ENCODE measurements at places on chromosomes 11 and 22. TPM values are rescaled to one million over a fixed set of nuclear protein-coding genes. Genes with fewer than 3 reads are reported as not detected.

The ZBTB16 gene
- not detected for total RNA-seq

The NELL1 gene
- not detected for total RNA-seq

The ELMOD1 gene
- total RNA-seq: not detected

The APOBEC3H gene
- not detected for total RNA-seq

The YPEL1 gene
- total RNA-seq: 0.07 TPM

The SLC29A2 gene
- not detected for total RNA-seq

The SEZ6L gene
- total RNA-seq: not detected

The MMP7 gene
- not detected for total RNA-seq

The MPEG1 gene
- total RNA-seq: not detected

The ARHGAP42 gene
- 1.4 TPM for total RNA-seq

The FSHB gene
- not detected for total RNA-seq

The YPEL4 gene
- not detected for total RNA-seq

The PAK1 gene
- total RNA-seq: 31.3 TPM

The MMP10 gene
- 3.0 TPM for total RNA-seq

DNA sequence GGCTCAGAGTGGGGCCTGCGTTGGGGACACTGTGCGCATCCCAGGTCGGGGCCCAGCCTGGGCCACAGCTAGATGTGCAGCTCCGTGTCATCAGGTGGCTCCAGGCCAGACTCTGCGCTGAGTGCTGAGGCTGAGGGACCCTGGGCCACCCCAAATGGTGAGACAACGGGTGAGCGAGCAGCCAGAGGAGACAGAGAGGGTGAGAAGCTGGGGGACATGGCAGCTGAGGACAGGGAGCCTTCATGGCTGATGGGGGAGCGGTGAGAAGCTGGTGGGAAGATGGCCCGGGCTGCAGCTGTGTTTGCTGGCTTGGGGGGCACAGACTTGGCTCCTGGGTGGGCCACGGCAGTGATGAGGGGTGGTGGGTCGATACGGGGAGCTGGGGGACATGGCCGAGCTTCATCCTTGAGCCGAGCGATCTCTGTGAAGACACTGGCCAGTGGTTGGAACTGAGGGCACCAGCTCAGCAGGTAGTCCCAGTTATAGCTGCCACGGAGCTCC, 2.5 kb upstream of the TPP1 start:
- no peak for DNase-seq

- peak; percentile 18 for DNase-seq
Measured at GRCh38 chr11:36510594-36510942, 496 bp upstream of the TRAF6 start.

- no peak for DNase-seq
Measured at GRCh38 chr22:24947383-24947782, 889 bp upstream of the LHFPL7 start.

DNA sequence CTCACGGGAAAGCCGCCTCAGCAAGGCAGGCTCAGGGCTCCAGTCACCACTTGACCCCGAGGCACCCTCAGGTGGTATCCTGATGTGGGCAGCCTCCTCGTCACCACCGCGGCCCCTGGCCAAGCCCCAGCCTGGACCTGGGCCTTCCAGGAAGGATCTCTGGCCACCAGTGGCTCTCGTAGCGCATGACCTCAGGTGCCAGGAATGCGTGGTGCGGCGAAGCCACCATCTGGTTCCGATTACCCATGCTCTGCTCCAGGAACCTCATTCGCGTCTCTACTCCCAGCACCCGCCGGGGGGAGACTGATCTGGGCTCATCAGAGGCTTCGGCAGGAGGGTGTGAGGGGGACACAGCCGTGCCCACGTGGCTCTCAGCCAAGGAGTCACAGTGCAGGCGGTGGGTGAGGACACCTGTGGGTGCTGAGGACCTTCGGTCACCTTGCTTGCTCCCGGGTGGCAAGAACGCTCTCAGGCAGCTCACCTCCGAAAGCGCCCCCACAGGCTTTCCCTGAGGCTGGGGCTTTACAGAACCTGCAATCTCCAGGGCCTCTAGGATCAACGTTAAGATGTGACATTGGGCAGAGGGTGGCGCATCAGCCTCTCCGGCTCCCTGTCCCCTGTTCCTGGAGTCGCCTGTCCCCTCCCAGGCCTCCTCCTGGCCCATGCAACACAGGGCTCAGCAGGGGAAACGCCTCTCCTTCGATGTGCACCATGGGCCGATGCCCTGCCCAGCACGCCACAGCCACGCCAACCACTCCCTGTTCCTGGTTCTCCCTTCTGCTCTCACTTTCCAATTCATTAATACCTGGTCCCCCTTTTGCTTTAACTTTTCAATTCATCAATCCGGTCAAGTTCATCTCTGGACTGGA, 39.0 kb downstream of the TBX1 start:
- peak; percentile 85 for DNase-seq

DNA sequence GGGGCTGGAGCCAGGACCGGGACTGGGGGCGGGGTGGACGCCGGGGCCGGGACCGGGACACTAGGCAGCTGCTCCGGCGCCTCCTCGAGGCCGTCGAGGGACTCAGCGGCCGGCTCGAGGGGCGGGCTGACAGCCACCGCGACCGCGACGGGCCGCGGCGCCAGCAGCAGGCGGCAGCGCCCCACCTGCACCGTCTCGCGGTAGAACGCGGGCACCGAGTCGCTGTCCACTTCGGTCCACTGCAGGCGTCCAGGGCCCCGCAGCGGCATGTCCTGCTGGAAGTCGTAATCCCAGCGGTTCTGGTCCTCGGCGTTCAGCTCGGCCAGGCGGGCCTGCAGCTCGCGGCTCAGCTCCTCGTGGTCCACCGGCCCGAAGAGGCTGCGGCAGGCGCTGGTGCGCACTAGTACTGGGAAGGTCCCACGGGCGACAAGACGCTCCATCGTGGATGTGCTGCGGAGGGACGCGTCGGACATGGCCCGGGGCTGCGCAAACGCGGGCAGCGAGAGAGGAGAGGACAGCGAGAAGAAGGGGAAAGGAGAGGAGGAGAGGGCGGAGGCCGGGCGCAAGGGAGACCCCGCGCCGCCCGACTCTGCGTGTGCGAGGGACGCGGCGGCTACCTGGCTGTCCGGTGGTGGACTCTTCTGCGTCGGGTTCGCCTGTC, 428 bp downstream of the CDKN1C start:
- peak; percentile 26 for DNase-seq

DNA sequence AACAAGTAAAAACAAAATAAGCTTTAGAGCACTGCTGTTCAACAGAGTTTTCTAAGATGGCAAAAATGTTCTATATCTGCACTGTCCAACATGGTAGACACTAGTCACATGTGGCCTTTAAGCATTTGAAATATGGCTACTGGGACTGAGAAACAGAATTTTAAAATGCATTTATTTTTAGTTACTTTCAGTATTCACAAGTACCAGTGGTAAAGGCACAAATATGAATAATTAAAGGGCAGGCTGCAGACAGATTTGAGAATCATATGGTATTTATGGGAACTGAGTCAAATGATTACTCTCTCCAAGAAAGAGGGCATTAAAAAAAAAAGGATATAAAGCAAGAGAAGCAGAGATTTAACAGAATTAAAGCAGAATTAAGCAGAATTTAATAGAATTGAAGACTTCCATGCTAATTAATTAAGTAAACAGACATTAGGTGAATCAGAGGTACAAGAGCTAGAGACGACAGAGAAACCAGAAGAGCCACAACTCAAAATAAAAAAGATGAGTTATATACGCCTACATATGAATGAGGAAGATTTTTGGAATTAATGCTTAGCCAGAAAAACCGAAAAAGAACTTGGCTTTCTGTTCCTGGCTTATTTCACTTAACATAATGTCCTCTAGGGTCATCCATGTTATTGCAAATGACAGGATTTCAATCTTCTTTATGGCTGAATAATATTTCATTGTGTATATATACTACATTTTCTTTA, 160.4 kb downstream of the ATG16L2 start:
- DNase-seq: no peak

GRCh38 chr11:101509922-101510321, 73.9 kb downstream of the TRPC6 start:
- no peak for DNase-seq

- DNase-seq: peak; percentile 4
Measured at GRCh38 chr11:22581354-22582150, 44.1 kb downstream of the FANCF start.

DNA sequence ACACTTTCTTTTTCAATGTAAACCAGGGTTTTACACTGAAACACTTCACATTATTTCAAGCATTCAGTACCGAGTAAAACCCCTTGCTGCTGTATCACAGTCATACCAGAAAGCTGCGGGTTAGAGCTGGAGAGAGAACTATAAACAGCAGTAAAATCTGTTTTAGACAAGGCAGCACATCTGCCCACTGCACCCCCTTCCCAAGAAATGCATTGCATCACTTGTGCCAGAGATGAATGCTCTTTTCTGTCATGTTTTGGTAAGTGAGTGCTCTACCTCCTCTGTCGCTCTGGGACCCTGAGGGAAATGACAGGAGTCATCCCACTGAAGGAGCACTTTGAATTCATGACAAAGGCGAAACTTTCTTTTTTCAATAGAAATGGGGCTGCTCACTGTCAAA, 107.2 kb downstream of the MAML2 start:
- no peak for DNase-seq

DNA sequence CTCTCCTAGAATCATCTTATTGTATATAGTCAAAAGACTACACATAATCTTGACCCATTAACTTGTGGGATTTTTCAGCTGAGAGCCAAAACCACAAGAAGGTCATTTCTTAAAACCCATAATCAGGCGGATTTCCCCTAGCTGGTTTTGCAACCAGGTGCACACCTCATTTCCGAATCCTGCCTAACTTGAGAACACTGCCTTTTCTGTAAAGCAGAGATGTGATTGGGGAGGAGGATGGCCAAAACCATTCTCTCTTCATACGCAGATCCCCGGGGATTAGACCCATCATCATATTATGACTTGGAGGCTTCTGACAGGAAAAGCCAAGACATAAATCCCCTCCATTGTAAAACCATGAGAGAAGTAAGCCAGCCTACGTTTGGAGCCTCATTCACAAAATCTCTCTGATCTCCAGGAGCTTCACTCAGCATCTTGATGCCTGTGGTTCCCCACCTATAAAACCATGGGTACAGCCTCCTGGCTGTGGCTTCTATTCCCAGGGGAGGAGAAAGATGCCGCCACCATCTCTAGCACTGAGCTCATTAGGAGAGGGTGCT, 191.3 kb downstream of the KIF18A start:
- DNase-seq: no peak

DNA sequence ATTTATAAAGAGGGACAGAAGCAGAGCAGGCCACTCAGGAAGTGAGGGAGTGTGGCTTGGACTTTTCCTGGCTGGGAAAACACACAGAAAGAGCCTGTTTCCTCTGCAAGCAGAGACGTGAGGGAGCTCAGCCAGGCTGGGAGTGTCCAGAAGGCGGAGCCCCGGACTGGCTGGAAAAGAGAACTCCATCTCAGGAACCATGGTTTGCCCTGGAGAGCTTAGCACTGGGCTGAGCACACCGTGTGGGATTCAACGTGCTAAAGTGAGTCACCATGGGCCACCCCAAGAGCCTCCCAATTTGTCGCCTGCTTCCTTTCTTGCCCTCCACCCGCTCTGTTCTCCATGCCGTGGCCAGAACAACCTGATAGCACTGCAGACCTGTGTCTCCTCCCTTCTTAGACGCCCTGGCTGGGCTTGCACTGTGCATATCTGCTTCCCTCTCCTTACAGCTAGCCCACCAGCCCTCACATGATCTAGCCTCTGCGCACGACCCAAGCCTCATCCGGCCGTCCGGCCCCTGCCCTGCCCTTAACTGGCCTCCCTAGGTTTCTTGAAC, 51.8 kb downstream of the GALNT18 start:
- DNase-seq: peak; percentile 85

DNA sequence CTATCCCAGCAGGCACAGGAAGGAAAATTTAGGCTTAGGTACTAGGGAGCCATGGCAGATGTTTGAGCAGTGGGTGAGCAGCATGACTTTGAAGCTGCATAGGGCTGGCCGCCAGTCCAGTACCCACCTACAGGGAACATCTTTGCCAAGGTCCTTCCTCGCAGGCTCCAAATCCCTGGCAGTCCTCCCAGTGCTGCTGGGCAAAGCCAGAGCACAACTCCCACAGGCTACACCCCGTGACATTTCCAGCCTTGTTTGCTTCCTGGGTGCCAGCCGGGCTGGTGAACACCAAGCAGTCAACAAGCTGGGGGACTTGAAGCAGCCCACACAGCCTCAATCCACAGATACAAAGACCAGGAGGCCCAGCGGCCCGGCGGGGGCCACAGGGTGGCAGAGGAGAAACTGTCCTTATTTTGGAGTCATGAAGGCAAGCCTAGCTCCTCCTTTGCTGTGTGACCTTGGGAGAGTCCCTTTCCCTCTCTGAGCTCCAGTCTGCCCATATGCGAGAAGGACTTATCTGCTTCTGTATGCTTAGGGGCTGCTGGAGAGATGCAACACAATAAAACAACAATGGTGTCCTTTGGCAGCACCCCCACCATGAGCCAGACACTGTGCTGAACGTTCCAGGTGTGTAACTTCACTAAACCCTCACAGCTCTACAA, 28.0 kb downstream of the TPST2 start:
- peak; percentile 71 for DNase-seq

DNA sequence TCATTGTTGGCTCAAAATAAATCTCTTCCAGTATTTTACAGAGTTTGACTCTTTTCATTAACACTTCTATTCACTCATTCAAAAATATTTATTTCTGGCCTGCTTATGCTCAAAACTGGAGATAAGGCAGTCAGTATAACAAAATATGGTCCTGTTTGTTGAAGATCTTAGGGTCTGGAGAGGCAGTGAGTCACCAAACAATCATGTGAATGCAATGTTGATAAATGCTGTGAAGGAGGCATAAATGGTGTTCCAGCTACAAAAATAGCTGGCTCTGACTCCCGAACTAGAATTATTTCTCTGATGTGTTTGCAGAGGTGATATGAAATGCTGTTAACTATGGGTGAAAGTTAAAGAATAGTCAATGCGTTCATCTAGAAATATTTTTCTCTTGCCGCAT, 390.6 kb downstream of the AASDHPPT start:
- no peak for DNase-seq

GRCh38 chr11:64712430-64713015, 10.5 kb downstream of the NRXN2 start:
- no peak for DNase-seq

DNA sequence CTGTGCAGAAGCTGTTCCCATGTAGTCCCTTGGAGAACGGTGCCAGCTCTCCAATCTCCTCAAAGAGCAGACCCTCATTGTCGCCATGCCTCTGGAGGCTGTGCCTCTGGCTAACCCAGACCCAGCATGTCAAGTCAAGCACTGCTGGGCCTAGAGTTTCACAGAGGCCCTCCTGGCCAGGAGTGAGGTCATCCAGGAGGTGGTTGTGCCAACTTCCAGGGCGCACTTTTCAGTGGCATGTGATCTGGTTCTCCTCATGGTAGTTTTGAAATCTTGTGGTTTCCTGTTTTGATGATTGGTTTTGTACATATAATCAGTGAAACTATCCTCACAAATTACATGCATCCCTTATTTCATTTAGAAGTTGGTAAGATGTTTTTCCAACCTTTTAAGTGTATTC, 78.9 kb downstream of the PPFIBP2 start:
- DNase-seq: peak; percentile 84

- no peak for DNase-seq
Measured at GRCh38 chr11:112307616-112308015, 47.0 kb upstream of the PLET1 start.

Data from MG63 (cell line).